GM12878 (cell line): ENCODE measurements at places on chromosomes 6 and 20.

- no peak for DNase-seq
These were observed 1.7 kb downstream of the CDK19 start for GRCh38 chr6:110813338-110814101.

DNA sequence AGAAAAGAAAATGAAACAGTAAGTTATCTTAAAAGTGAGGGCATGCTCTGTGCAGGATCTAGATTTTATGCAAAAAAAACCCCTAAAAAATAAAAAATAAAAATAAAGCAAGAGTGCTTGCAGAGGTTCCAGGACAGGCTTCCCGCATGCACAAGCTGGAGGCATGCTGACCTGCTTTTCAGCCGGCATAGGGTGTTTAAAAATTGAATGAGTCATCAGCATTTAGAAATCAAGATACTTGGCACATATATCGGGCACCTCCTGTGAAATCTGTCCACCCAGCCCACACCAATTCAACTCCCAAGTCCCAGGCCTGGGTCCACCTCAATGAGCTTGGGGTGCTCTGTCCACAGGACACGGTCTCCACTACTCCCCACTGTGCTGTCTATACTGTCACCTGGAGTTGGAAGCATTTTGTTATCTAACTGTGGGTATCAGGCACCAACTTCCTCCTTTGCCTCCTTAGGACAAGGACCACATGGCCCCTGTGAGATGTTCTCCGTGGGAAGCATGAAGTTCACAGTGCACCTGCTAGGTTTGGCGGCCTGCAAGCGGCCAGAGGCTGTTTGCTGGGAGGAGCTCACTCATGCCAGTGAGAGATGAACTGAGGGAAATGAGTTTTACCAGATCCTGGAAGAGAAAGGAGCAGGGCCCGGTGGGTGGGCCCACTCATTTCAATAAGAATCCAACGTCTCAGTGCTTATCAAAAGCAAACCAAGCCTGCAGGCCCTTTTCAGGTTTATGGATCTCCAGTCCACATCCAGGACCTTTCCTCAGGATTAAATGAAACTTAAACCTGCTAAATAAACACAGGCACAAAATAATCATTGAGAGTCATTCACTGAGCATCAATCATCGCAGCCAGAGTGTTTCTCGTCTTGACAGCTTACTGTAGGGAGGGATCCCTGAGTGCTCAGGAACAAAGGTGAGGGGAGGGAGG lies 121.1 kb downstream of the FOXA2 start:
- no peak for DNase-seq

- no peak for DNase-seq
These were observed 3.5 kb upstream of the BANF2 start for GRCh38 chr20:17696287-17696686.

GRCh38 chr6:116029535-116029934 lies 31.2 kb downstream of the FRK start:
- DNase-seq = no peak

DNA sequence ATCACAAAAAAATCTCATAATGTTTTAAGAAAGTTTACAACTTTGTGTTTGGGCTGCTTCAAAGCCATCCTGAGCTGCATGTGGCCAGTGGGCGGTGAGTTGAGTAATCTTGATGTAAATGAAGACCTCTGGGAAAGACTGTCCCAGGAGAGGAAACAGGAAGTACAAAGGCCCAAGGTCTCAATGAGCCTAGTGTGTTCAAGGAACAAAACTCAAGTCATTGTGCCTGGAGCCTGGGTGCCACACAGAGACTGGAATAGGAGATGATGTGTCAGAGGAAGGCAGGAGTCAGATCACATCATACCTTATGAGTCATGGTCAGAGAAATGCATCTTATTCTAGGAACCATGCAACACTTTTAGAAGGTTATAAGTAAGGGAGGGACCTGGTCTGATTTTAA lies 51.5 kb downstream of the COL19A1 start:
- DNase-seq = peak; percentile 20

GRCh38 chr6:103675807-103676406 lies 1183.8 kb downstream of the HACE1 start:
- DNase-seq = no peak

DNA sequence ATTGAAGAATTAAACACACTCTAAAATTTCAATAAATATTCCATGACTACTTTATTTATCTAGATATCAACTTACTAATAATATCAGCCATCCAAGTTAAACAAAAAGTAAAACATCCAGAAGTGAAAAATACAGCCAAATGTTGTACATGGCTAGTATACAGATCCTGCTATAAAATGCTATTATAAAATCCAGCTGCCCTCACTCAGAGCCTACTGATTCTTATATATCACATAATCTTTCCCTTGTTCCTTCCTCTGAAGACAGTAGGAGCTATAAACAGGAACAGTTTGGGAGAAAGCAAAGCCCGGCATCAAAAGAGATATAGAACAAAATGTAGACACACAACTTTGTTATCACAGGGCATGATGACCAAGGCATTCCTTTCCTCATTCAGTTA lies 212.9 kb downstream of the PLCB4 start:
- no peak for DNase-seq

GRCh38 chr6:157604816-157605215 lies 218.2 kb upstream of the SNX9 start:
- no peak for DNase-seq

DNA sequence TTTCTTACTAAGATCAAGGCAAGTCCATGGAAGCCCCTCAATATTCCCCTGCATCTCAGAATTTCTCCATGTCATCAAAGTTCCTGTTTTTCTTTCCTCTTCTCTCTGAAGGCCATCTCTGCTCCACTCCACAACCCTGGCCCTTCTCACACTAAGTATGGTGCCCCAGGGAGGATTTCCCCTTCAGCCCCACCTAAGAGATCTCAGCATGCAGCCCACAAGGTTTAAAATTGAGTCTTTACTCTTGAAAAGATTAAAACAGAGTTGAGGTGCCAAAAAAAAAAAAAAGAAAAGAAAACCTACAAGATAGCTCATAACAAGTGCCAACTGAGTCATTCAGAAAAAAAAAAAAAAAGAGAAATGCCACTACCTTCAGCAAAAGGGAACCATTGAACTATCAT lies 36.5 kb upstream of the TNFAIP3 start:
- DNase-seq = no peak

- no peak for DNase-seq
These were observed 55.1 kb downstream of the TBXT start for GRCh38 chr6:166112580-166112979.

GRCh38 chr6:108983151-108983550 lies 111.5 kb downstream of the SESN1 start:
- no peak for DNase-seq

DNA sequence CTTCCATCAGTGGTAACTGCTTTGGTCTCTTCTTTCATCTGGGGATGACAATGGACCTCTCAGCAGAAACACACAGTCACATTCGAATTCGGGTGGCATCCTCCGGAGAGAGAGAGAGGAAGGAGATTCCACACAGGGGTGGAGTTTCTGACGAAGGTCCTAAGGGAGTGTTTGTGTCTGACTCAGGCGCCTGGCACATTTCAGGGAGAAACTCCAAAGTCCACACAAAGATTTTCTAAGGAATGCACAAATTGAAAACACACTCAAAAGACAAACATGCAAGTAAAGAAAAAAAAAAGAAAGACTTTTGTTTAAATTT lies 6.1 kb downstream of the EDN1 start:
- no peak for DNase-seq

DNA sequence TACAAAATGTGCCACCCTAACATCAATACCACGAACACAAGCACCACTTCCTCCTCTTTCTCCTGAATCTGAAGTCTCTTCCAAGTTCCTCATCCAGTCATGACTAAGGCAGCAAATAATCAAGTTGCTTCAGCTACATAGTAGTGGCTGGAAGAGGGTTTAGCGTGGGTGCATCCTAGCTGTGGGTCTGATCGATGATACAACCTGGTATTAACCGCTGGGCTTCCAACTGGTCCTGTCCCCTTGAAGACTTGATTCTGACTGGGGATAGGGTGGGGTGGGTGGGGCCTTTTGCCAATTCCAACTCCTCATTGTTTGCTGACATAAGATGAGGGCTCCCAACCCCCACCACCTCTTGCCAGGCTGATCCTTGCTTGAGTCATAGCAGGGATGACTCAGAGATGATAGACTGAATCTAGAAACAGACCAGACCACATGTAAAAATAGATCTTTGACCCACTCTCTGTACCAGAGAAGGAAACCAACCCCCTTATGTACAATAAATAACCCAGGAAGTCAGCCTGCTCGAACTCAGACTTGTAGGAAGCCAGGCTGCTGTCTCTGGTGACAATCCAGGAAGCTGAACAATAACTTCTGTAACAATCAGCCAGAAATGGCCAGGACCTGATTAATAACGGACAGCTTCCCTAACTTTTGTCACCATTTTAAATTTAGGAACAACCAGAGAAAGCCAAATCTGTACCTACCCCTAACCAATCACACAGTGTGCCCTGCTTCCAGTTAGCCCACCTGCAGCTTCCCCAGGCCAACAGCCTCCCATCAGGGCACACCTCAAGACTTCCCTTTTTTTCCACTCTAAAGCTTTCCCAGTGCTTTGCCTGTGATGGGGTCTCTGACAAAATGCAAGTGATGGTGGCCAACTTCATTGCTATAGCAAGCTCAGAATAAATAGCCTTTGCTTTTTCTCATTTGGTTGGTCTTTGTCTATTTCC lies 68.9 kb upstream of the FAM184A start:
- DNase-seq = peak; percentile 60

DNA sequence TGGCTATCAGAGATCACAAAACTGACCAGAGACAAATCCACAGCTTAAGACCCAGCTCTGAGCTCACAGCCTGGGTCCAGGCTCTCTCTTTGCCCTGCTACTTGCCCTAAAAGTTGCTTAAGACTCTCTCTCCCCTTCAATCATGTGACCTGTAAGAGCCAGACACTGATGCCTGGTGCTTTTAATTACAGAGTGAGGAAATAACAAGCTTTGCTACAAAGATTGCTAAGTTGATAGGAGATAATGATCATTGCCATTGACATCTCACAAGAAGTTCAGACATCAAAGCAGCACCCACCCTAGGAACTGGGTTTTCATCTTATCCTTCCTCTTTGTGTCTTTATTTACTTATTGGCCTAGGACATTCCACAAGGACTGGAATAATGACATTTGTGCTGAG lies 125.9 kb upstream of the CD93 start:
- DNase-seq = no peak

DNA sequence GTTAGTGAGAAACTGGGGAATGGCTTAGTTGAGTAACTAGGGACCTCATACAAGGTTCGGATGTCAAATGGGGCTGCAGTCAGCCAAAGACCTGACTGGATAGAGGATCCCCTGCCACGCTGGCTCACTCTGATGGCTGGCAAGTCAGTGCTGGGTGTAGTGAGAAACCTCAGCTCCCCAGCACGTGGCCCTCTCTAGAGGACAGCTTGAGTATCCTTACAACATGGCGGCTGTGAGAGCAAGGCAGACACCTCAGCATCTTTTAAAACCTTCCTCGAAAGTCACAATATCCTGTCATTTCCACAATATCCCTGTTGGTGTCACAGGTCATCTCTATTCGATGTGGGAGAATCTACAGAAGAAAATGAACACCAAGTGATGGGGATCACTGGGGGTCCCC lies 26.7 kb upstream of the IPCEF1 start:
- DNase-seq = no peak

DNA sequence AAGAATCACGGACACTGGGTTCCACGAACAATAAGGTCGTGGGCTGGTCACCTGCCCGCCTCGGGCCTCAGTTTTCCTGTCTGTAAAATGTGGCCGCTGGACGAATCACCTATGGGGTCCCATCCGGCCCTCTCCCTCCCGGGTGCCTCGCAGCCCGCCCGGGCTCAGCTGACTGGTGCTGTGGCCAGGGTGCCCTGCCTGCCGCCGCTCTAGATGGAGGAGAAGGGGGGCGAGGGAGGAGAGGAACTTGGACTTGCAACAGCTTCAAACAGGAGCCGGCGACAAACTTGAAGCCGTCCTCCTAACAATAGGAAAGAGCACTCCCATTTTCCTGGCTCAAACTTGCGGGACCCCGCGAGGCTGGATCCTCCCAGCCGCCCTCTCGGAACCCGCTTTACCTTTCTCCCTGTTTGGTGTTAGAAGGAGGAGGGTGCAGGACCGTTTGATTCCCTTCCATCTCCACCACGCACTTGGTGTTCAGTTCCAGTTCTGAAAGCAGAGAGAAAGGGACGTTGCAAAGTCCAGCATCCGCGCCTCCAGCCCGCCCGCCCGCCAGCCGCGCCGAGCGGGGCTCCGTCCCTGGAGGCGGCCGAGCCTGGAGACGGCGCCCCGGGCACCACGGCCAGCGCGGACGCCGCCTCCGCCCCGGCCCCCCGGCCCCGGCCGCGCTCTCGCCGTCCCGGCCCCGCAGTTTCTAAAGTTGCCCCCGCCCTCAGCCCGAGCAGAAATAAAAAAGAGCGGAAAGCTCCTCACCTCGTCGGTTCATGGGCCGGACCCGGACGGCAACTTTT lies 584 bp downstream of the KIF13A start:
- DNase-seq = no peak

GRCh38 chr6:52403627-52404026 lies 16.5 kb upstream of the EFHC1 start:
- DNase-seq = no peak

GRCh38 chr6:81158956-81159355 lies 593.5 kb downstream of the TENT5A start:
- DNase-seq = no peak

DNA sequence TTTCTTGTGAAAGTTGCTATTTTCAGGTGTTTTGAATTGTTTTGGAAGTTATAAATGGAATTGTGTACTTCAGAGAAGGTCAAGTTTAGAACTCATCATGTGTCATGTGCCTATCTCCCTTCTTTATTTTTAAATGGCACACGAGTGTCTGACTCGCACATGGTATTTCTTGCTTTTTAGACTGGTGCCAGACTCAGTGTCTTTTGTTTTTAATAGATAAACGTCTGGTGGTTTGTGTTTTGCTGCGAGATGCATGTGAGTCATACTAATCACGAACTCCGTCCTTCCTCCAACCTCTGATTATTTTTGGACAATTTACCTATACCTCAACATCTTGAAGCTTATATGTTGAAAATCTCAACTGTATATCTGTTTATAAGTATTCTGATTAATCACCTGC lies 292.1 kb downstream of the CDKAL1 start:
- no peak for DNase-seq

DNA sequence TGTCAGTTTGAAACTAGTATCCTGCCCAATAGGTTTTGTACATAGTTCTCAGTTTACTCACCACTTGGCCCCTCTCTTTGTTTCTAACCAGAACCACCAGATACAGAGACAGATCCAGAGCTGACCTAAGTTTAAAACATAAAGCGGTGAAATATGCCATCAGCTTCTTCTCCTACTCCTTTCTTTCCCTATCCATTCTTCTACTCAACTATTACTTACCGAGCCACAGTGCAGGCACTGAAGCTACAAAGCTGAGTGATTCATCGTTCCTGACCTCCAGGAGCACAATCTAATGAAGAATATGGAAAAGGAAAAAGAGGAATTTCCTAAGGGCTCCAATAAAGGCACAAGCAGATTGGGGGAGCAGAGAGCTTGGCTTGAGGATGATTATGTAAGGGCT lies 286.0 kb downstream of the FOXC1 start:
- no peak for DNase-seq

DNA sequence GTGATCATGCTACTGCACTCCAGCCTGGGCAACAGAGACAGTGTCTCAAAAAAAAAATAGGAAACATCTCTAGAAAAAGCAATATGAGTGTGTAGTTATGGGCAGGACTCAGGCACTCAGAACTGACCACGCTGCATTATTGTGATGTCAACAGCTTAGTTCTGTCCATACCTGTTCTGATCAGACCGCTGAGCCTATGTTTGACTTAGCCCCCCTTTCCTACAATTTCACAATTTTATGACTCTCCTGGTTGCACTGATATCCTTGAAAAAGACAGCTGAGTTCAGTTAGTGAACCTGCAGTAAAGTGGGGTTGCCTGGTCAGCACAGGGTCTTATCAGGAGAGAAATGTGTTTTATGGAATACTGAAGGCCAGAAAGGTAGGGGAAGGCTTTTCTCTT lies 37.8 kb upstream of the PRDM1 start:
- no peak for DNase-seq

- no peak for DNase-seq
These were observed 66.0 kb downstream of the CDH4 start for GRCh38 chr20:61317966-61318530.
